ENCODE measurements at places on chromosomes 1 and 21.

DNA sequence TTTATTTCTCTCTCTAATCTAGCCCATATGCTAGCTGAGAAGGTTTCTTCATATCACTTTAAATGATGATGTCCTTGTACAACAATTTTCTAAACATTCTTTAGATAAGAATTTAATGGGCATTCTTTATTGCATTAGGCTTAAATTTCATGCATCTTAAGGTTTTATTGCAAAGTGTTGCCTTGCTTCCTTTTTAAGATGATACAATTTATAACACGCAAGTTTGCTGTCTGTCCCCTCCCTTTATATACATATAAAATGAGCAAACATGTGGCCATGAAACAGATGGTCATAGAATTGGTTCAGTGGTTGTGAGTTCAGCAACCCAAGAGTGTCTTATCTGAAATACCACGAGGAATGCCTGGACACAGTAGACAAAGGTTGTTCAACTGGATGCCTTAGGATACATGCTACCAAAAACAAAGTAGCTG lies 12.1 kb downstream of the NBPF3 start:
- DNase-seq: no peak

DNA sequence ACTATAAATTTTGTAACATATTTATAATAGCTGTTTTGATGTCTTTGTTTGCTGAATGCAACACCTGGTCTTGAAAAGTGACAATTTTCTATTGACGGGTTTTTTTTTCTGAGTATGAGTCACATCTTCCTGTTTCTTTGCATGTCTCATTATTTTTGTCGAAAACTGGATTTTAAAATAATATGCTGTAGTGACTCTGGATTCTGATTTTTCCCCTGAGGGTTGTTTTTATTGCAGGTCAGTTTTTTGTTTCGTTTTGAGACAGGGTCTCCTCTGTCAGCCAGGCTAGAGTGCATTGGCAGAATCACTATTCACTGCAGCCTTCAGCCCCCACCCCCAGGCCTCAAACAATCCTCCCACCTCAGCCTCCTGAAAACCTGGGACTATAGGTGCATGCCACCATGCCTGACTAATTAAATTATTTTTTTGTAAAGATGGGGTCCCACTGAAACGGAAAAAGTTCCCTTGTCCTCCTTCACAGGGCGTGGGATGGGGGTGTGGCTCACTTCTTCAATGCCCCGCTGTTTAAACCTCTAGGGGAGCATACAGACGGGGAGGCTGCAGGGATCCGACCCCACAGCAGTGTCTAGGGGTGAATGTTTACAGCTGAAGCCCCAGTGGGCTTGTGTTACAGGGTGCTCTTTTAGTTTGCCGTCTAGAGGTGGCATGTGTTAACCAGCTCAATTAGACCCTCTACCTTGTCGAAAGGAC lies 11.3 kb upstream of the PPIE start:
- no peak for DNase-seq

DNA sequence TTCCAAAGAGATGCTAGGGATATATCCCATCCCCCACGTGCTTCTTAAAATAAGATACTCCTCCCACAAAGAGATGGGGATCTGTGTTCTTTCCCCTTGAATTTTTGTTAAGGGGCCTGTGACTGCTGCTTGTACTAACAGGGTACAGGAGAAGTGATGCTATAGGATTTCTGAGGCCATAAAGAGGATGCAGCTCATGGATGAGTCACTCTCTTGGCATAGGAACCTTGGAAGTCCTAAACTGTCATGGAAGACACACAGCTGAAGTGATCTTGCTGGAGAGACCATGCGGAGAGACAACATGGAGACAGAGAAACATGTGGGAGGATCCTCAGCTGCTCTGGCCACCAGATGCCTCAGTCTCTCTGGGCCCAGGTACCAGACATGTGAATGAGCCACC lies 157.2 kb downstream of the S1PR1 start:
- DNase-seq: no peak

DNA sequence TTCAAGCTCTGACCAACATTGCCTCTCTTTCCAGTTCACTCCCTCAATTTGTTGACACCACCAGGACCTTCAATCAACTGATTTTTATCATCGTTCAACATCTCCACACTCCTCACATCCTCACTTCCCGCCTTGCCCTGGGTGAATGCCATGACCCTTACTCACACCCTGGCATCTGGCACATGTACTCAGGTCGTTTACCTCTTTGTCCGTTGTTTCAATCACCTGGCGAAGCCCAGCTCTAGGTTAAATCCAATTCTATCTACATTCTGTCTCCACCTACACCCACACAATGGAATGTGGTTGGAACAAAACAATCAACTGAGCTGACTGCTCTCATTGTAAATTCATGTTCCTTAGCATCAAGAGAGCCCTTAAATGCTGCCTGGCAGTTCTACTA lies 24.2 kb upstream of the TBX15 start:
- DNase-seq: no peak

DNA sequence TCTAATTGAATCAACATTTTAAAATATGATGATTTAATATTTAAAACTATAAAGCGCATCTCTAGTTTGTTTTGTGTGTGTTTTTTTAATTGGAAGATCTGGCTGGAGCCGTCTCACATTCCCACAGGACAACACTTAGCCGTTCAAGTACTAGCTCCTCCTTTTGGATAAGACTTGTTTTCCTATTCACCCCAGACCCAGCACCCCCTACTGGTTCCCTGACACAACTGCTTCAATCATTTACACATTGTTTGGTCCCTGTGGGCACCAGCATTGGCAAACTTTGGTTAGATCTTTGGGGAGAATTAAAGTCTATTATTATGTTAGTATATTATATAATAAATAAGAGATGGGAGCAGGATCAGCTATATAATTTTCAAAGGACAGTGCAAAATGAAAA lies 34.5 kb downstream of the TYW3 start:
- no peak for DNase-seq

GRCh38 chr21:32314806-32315205 lies 16.2 kb downstream of the MRAP start:
- DNase-seq: no peak

- no peak for DNase-seq
Observed at GRCh38 chr1:212430416-212430815, 2.3 kb upstream of the NENF start.

DNA sequence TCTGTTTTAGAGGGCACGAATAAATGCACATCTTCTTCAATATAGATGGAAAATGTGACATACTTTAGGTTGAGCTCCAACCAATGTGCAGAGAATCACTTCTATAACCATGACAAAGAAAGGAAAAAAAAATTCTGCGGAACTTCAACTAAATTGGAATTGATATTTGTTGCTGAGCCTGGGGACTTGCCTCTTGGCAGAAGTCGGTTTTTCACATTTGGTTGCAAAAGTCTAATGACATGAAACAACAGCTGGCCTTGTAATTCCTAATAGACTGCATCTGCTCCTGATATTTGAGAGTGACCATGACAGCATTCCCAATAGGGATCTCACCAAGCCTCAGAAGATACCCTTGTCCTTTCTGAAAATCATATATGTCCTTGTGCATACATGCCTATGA lies 112.8 kb downstream of the PRRX1 start:
- DNase-seq: no peak

DNA sequence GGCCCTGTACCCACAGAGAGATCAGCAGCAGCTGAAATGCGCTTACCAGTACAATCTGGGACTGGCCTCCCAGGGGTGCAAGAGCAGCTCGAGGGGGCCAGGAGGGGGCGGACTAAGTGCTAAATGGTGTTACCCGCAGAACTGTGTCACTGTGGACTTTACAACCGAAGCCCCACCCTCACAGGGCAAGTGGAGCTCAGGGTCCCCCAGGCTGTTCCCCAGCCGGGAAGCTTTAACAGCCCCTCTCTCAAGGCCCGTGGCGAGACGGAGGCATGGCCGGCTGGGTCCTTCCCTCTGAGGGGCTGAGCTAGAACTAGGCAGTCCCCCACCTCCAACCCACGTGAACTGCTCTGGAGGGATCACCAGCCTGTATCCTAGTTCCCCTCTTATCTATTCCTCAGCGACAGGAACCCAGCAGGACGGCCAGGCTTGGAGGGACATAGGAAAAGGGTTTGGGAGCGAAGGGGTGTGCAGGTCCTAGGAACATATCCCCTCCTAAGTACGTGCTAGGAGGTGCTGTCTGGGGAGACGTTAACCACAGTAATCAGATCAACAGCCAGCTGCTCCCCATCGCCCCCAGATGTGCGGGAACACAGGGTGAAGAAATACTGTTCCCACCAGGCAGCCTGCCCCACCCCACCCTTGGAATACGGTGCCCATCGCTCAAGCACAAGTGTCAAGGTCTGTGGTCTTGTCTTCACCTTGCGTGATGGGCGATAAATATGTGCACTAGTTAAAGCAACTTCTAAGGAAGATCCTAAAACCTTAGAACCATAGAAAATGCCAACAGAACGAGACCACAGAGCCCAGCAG lies 24.4 kb downstream of the ZBTB17 start:
- DNase-seq: no peak

DNA sequence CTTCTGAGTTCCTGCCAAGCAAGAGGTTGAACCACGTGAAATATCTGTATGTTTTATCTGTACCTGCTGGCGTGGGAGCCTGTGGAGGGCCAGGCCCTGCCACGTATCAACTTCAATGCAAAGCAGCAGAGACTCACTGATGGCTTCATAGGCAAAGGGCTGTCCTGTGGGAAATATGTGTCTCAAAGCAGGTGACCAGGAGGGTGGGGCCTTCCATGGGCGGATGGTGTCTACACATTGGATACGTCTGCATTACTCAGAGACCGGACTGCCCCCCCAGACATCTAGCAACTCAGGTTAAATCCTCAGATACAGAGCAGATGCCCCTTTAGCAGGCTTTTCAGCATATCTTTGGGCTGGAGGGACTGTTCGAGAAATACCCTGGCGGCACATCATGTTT lies 210.8 kb upstream of the C1orf174 start:
- no peak for DNase-seq

- DNase-seq: no peak
Observed at GRCh38 chr1:157429601-157430240, 122.6 kb downstream of the FCRL5 start.

GRCh38 chr1:180854456-180854855 lies 58.2 kb upstream of the KIAA1614 start:
- no peak for DNase-seq

DNA sequence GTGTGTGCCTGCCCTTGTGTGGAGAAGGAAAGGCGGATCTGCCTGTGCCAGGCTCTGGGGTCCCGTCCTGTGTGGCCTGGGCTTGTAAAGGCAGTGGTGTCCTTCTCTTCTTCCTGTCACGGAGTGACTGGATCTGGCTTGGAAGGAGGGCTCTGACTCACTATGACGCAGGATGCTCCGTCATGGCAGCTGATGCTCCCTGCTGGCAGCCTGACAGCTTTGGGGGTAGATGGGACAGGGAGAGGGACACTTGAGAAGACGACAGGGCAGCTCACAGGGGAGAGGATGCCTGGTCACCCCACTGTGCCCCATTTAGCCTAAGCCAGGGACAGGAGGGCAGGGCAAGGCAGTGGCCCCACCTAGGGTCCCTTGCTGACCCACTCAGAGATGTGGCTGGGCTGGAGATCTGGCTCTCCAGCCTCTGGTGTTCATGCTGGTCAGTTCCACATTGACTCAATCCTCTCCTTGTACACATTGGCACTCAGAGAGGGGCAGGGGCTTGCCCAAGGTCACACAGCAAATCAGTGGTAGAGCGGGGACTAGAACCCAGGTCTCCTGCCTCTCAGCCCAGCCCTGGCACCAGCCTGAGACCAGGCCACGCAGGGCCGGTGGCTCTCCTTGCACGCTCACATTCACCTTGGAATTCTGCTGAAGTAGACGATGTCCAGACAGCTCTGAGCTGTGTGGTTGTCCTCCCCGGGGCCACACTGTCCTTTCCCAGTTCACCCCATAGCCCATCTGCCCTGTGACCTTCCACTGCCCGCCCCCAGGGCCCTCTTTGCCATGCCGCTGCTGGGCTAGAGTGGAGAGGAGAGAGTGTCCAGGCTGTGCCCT lies 2.8 kb upstream of the FAM131C start:
- DNase-seq: no peak

DNA sequence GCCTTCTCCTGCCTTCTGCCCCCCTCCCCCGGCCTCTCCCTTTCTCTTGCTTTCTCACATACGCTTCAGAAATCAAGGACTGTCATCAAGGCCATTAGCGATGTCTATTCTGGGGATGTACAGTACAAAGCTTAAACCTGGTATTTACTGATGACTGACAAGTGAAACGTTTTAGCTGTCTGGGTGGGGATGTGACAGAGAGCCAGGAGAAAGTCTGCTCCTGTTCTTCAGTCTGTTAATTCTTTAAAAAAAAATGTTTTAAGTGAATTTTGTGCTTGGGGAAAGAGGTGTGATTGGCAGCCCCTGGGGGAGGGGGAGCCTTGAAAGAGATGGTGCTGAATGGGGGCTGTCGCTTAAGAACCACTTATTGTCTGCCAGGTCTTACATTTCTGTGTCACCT lies 283.0 kb upstream of the PLXNA2 start:
- no peak for DNase-seq

GRCh38 chr1:208192995-208193394 lies 51.2 kb downstream of the PLXNA2 start:
- DNase-seq: no peak

- no peak for DNase-seq
Observed at GRCh38 chr1:16093611-16094010, 20.2 kb upstream of the FAM131C start.

DNA sequence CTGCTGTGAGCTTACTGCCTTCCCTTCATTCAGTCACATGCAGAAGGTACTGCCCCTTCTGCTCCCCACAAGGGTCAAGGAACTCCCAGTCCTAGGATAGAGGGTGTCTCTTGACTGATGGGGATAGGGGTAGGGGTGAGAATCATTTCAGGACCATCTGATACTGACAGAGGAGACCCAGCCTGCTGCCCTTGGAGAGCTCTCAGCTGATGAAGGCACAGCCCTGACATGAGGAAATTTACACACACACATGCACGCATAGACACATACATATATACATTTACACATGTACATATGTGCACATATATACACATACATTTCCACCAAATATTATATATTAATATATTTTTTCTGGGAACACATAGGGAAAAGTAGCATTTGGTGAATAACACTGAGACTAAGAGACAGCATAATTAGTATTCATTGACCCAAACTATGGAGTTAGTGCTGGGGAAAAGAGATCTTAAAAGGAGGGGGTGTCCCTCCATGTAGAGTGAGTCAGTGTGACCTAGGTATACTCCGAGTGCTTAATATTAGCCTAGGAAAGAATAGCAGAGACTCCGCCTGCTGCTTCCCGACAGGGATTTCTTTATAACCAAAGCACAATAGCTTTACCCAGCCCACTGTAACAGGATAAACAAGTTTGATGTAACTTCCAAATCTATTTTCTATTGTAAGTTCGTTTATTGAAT lies 27.6 kb upstream of the HHAT start:
- DNase-seq: no peak

GRCh38 chr21:28213261-28213660 lies 779.4 kb downstream of the LTN1 start:
- DNase-seq: no peak

- DNase-seq: no peak
Observed at GRCh38 chr1:182488803-182489202, 38.9 kb downstream of the RGSL1 start.

DNA sequence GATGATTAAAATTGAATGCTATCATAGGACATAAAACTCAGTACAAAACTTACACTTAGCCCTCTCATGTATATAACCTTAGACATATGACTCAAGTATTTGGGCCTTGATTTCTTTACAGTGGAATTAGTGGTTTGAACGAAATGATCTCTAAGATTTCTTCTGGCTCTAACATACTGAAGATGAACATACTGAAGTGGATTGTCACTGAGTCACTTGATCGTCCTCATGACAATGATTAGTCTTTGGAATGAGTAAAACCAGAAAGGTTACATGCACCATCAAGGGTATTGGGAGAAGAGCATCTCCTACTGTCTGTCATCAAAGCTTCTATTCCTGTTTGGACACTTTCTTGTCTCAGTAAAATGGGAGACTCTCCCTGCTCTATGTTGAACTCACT lies 17.4 kb downstream of the FMN2 start:
- DNase-seq: no peak
